ENCODE measurements at places on chromosomes 2 and 18. TPM values are rescaled to one million over a fixed set of nuclear protein-coding genes. Genes with fewer than 3 reads are reported as not detected.

Gene DSEL
- 3.1 TPM for total RNA-seq

Gene RPRD1A
- total RNA-seq = 22.5 TPM

Gene RFTN2
- total RNA-seq = 7.6 TPM

Gene IL1RL2
- total RNA-seq = 0.37 TPM

Gene IL37
- not detected for total RNA-seq

Gene THUMPD2
- 4.0 TPM for total RNA-seq

Gene POTEE
- total RNA-seq = not detected

Gene MAT2A
- 309 TPM for total RNA-seq

Gene MAP2
- total RNA-seq = 9.2 TPM

Gene RAMP1
- total RNA-seq = 61.5 TPM

Gene MSTN
- total RNA-seq = 0.09 TPM

Gene KCNE4
- 1.7 TPM for total RNA-seq

Gene RIOK3
- 39.7 TPM for total RNA-seq

Gene CDH19
- total RNA-seq = 0.37 TPM

Gene UGT1A3
- total RNA-seq = not detected

Gene LIPG
- 1.1 TPM for total RNA-seq

Gene RNU2-63P
- total RNA-seq = not detected

Gene GALM
- total RNA-seq = 6.7 TPM

Gene POTEJ
- not detected for total RNA-seq

Data from pancreas (tissue), 10 donors.